A673 (cell line): ENCODE measurements at places on chromosomes 3 and 15.
A peak's percentile ranks its signal among the peaks of the same experiment; 100 is the strongest.

- no peak for DNase-seq
- no peaks in the 10 kb centered on the region for H3K4me1 ChIP-seq
- peaks cover 67% of the 10 kb centered on the region for H3K36me3 ChIP-seq
These were observed 7.7 kb downstream of the MAP1A start for GRCh38 chr15:43525131-43525530.

DNA sequence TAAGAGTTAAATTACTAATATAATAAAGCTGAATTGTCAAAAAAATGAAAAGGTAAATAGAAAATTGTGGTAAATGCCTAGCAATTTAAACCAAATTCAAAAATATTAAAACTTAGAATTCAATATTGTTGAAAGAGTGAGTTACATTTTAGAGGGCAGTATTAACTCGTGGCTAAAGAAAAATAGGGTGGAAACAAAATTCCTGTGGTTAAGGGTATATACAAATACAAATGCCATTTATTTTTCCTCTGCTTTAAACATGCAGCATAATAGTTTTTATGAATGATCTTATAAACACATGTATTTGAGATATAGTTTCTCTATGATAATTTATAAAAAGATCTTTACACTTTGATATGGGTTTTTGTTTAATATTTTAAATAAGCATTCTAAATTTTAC, 79.0 kb downstream of the NEDD4 start:
- H3K4me1 ChIP-seq, result peaks cover 17% of the 10 kb centered on the region
- DNase-seq, result no peak
- no peaks in the 10 kb centered on the region for H3K36me3 ChIP-seq
- H3K4me3 ChIP-seq, result no peak overlapping the region

DNA sequence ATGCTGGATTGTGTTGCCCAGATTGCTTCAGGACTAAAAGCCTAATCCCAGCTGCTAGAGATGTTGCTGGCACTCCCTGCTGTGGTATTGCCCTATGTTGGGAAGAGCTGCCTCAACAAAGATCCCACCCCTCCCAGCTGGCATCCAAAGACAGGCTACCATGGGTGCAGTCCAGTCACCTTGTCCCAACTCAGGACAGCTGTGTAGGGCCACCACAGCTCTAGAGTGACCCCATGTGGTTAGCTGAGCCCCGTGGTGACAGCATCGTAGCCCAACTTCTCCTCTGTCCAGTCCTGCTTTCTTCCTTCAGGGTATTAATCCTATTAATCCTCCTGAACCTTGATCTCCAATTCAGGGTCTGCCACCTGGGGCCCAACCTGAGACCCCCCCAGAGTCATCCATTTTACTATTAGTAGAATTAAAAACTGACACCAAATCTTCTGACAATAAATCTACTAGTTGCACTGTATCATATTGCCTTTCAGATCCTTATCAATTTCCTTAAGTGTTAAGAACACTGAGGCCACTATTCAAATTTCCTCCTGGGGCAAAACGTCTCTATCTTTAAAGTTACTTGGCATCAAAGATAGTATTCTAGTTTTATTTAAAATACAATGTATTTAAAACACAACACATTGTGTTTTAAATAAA, 83.5 kb downstream of the AQP9 start:
- H3K36me3 ChIP-seq, result no peaks in the 10 kb centered on the region
- H3K27me3 ChIP-seq, result no peaks in the 10 kb centered on the region
- H3K4me3 ChIP-seq, result no peak overlapping the region
- H3K4me1 ChIP-seq, result no peaks in the 10 kb centered on the region
- H3K27ac ChIP-seq, result no peak overlapping the region

- H3K27ac ChIP-seq, result no peak overlapping the region
- H3K36me3 ChIP-seq, result no peaks in the 10 kb centered on the region
- H3K4me3 ChIP-seq, result no peak overlapping the region
- no peaks in the 10 kb centered on the region for H3K27me3 ChIP-seq
These were observed 1044.2 kb downstream of the PLOD2 start for GRCh38 chr3:145116769-145117168.

- H3K27me3 ChIP-seq, result no peaks in the 10 kb centered on the region
- DNase-seq, result peak; percentile 9
- H3K27ac ChIP-seq, result no peak overlapping the region
- no peaks in the 10 kb centered on the region for H3K4me1 ChIP-seq
These were observed 365.5 kb downstream of the SHQ1 start for GRCh38 chr3:72482589-72483321.
